ENCODE measurements at places on chromosomes 13 and 19.

GRCh38 chr19:5929625-5930024 lies 15.6 kb downstream of the CAPS start:
- DNase-seq, result no peak

GRCh38 chr19:17078920-17079709 lies 3.5 kb downstream of the MYO9B start:
- peak; percentile 57 for DNase-seq

DNA sequence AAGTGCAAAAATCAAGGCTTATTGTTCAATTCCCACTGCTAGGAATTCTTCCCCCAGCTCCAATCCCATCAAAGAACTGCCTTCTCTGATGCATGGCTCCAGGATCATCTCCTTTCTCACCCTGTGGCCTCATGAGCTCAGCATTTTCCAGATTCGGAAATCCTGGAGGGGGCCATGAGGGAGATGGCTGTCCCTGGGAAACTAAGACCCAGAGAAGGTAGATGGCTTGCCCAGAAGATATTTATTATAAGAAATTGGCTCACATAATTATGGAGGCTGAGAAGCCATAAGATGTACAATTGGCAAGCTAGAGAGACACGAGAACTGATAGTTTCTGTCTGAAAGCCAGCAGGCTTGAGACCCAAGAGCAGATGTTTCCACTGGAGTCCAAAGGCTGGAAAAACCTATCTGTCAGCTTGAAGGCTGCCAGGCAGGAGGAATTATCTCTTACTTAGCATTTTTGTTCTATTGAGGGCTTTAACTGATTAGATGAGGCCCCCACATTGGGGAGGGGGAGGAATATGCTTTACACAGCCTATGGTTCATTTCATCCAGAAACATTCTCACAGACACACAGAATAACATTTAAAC lies 58.6 kb downstream of the GADD45B start:
- DNase-seq, result no peak

GRCh38 chr19:1163934-1164683 lies 10.0 kb downstream of the SBNO2 start:
- DNase-seq, result no peak
